ENCODE measurements at places on chromosomes 5 and 9.

DNA sequence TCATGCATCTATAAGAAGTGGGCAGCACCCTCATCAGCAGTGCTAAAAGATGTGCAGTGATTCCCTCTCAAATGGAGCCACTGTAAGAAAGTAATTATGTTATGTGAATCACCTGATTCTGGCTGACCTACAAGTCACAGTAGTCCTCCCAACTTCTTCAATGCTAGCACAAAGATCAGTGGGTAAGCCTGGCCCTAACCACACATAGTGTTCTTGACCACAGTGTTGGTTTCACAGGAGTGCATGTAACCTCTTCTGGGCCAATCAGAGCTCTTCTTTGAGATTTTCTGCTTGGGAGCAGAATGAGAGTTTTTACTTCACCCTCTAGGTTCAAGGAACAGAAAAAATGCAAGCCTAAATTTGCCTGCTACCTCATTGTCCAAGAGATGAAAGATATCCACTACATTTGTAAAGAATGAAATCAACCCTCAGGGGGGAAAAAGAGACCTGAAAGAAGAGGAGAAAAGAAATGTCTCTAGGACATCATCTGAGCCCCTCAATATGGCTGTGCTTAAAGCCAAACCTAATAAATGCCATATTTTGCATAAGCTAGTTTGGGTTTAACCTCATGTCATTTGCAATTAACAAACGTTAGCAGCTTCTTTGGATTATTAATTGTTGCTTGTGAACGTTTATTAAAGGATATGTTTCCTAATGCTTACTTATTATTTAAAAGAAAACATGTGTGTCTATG lies 65.3 kb upstream of the ADRB2 start:
- no peak for DNase-seq

DNA sequence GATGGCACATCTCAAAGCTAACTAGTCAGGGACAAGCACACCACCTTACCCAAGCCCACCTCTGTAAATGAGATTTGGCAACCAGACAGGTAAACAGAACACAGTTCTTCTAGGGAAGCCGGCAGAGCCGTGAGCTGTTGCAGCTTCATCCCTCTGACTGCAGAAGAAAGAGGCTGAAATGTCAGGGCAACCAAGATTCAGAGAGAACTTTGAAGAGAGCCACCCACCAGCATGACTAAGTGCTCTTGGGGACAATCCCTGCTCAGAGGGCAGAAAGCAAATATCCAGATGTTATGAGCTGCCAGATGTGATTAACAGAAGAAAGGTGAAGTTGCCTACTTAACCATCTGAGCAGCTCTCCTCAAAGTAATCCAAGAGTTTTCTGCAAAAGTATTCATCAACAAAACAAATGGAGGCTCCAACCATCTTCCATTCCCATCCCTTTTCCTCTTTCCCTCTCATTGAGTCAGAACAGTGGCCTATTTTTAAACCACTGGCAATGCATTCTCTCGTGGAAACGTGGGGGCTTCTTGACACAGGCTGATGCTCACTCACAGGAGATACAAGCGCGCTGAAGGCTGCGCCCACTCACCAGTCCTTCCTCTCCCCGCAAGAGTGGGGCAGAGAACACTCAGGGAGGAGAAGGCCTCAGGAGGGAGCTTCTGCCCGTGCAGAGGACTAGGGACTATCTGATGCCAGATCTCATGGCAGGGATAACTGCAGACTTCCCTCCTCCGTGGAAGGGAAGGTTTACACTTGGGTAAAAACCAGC lies 57.1 kb downstream of the SLIT3 start:
- no peak for DNase-seq

- DNase-seq, result peak; percentile 33
Observed at GRCh38 chr9:133238272-133238850, 29.3 kb upstream of the OBP2B start.

GRCh38 chr9:7668541-7668940 lies 131.0 kb downstream of the DMAC1 start:
- DNase-seq, result no peak

GRCh38 chr9:86034863-86035734 lies 64.3 kb downstream of the GOLM1 start:
- no peak for DNase-seq

DNA sequence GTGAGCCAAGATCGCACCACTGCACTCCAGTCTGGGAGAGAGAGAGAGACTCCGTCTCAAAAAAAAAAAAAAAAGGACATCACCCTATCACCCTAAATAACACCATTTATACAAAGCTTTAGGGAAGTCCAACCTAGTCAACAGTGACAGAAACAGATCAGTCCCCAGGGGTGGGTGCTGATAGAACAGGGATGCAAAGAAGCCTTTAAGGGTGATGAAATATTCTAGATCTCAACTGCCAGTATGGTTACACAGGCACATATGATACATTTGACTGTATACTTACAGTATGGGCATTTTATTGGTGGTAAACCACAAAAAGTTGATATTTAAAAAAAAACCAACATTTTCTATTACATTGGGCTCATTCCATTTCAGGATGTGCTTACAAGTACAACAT lies 4.8 kb downstream of the RETREG1 start:
- no peak for DNase-seq
